ENCODE measurements at places on chromosomes 16 and 17.

GRCh38 chr16:86508947-86509758 lies 1.2 kb upstream of the FOXF1 start:
- DNase-seq = no peak

- no peak for DNase-seq
Measured at GRCh38 chr17:773467-774312, 8.4 kb downstream of the GLOD4 start.

DNA sequence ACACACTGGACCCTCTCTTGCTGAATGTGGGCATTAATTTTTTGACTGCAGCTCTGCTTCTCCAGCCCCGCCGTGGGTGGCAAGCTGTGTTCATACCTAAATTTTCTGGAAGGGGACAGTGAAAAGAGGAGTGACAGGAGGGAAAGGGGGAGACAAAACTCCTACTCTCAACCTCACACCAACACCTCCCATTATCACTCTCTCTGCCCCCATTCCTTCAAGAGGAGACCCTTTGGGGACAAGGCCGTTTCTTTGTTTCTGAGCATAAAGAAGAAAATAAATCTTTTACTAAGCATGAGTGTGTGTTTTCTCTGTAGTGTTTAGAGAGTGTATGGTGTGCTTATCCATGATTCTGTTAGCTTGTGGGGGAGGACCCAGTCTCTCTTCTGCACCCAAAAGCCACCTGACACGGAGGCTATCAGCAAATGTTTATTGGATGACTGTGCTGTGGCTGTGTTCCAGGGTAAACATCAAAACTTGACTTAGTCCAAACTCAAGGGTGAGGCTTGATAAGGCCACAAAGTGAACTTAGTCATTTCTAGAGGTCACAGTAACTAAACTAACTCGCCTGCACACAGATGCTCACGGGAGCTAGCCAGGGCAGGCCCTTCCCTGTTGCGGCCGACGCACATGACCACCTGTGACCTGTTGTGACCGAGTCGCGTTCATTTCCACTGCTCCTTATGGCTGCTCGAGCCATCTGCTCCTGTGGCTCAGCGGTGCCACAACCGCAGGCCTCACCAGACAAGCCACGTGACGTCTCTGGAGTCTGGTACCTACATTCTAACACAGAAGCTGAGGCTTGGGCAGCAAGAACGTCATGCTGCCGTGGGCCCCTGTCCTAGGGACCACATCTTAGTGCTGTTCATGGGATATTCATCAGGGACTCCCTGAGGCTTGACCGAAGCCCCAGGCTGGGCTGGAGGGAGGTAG lies 9.8 kb upstream of the MED11 start:
- no peak for DNase-seq

GRCh38 chr17:65013613-65014391 lies 42.7 kb downstream of the GNA13 start:
- no peak for DNase-seq

- no peak for DNase-seq
Measured at GRCh38 chr17:45376171-45377005, 56.3 kb downstream of the ARHGAP27 start.

DNA sequence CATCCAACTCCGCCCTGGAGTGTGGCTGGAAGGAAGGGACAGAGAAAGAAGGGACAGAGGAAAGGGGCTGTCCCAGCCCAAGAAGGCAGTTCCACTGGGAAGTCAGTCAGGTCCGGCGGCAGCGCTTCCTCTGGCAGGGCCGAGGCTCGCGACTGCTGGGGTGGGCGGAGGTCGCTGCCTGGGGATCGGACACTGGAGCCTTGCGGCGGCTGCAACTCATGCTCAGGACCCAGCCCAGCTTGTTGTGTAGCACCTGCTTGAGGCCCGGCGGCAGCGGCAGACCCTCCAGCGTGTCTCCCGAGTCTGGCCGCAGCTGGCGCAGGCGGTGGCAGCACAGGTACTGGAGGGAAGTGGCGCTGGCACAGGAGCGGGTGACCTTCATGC lies 4.0 kb upstream of the MRPS34 start:
- no peak for DNase-seq

GRCh38 chr17:78958641-78959127 lies 21.0 kb downstream of the LGALS3BP start:
- DNase-seq = no peak

DNA sequence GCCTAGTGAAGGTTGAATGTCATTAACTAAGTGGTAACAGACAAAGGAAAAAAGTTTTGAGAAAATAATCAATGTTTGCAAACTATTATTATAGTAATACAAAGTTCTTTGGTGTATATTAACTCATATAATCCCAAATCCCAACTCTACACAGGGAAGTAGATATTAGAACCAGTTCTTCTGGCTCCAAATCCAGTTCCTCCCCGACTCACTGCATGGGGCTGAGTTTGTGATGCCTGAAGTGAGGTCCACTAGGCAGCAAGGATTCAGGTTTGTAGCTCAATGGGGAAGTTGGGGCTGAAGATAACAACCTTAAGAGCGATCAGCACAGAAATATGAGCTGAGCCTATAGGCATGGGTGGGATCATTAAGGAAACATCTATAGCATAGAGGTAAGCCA lies 5.6 kb upstream of the SYNRG start:
- no peak for DNase-seq

DNA sequence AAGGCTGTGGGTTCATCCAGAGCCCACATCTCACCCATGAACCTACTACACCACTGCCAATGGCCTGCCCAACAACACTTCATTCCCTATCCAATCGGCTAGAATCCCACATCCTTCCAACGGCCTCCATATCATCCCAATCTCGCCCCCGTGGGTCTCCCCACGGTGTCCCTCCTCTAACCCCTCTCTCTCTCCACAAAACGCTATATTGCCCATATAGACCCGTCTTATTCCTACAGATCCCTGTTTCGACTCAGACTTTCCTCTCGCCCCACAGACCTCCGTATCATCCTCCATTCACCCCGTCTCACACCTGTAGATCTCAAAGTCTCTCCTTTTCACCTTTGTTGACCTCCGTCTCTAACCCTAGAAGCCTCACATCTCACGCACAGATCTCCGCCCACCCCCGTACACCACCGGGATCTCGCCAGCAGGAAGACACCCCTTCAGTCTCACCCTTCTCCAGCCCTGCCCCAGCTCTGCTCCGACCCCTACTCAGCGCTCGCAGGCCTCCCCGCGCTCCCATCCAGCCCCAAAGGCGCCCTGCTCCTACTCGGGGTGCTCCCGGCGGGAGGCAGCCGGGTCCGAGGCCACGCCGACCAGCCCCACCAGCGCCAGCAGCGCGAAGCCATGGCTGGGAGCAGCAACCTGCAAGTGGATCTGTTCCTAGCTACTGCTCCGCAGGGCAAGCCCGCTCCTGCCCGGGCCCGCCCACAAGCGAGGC lies at the start of gene FDXR:
FDXR (minus strand) TSS at position 682 of the 724 bp plus-strand sequence; CDS start at position 632, 50 bp downstream.
- DNase-seq = no peak

DNA sequence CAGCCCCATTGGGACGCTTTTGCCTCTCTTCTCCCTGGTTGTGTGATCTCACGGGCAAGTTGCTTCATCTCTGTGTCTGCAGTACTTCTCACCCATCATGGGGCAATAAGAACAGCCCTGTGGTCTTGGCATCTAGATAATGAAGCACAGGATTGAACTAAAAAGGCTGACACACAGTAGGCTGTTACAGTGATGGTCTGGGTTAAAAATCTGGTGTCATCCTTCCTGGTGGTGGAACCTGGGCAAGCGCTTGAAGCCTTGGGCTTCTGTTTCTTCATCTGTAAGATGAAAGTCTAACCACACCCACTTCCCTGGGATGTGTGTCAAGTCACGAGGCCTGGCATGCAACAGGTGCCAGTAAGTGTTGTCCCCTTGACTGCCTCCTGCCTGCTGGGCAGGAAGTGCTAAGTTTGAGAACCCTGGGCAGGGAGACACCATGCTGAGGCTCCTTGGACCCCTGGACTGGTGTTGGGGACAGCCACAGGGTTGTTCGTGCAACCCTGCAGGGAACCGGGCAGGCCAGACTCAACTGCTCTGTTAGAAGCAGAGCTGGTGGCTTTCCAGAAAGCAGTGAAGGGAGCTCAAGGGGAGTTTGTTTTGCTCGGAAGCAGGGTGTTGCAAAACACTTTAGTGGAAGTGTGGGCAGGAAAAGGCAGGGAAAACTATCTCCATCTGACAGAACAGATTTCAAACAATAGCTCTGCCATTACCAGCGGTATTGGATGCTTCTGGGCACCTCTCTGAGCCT lies 5.9 kb upstream of the MAP2K3 start:
- no peak for DNase-seq

- DNase-seq = no peak
Measured at GRCh38 chr16:3995001-3995400, 114.5 kb upstream of the CREBBP start.

- no peak for DNase-seq
Measured at GRCh38 chr17:77359236-77359635, 218.5 kb downstream of the SEC14L1 start.

DNA sequence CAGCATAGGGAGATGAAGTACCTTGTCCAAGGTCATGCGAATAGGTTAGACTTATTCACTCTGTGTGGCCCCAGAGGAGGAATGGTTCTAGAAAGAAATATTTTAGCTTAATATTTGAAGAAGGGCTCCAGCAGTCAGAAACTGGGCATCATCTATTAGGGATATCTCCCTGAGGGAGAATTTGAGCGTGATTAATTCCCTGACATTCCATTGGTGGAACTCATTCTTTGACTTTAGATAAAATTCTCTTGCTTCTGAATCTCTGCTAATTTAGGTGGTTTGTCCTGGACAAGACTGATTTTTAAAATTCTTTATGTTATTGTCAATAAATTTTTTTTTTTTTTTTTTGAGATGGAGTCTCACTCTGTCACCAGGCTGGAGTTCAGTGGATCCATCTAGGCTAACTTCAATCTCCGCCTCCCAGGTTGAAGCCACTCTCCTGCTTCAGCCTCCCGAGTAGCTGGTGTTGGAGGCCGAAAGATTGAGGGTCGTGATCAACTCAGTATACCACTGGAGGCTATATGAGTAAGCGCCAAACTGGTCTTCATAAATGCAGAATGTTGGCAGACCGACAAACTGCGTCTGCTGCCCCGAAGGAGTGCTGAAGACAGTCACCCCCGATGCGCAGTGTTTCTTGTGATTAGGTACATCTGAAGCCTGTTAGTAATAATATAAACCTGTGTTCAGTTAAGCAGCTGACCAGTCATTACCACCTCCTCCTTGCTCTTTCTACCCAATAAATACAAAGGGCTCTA lies 267.9 kb upstream of the HSBP1 start:
- no peak for DNase-seq

DNA sequence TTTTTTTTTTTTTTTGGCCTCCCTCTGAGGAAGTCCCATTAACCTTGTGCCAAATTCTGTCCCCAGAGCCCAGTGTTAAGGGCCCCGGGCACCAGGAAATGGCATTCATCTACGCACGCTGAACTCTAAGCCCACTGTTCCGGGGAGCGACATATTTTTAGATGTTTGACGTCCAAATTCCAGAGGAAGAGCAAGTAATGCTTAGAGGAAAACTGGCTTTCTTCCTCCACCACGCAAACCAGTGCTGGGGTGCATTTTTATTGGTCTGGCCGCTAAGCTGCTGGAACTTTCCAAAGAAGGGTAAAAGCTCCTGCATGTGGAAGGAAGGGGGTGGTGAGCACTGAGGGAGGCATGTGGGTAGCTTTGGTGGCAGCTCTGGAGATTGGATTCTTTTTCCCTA lies 8.3 kb downstream of the WFDC1 start:
- DNase-seq = no peak

GRCh38 chr17:55152236-55152635 lies 112.5 kb upstream of the HLF start:
- DNase-seq = no peak

DNA sequence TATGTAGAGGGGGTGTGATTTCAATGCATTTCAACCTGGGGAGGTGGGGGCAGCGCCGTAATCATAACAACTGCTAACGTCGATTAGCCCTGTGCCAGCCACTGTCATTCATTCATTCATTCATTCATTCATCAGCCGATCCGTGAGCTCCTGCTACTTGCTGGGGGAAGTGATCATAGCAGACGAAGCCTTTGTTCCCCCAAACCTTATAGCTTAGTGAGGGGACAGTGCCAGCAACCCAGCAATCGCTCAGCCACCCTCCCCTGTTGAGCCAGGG lies 106.5 kb upstream of the GSE1 start:
- no peak for DNase-seq

DNA sequence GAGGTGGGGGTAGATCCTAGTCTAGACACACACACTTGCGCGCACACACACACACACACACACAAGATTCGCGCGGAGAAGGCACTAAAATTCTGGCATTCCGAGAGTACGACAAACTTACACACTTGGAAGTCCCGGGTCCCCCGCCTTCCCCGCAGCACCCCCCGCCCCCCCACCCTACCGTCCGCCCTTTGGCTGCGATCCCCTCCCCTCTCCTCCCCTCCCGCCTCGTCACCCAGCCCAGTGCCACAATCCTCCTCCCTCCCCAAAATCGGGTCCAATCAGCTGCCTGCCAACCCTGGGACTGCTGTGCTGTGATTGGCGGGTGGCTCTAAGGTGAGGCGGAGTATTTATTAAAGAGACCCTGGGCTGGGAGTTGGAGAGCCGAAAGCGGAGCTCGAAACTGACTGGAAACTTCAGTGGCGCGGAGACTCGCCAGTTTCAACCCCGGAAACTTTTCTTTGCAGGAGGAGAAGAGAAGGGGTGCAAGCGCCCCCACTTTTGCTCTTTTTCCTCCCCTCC lies at the start of gene SOX9:
SOX9 (plus strand) TSS at position 379 of the 522 bp plus-strand sequence. CDS start 372 bp downstream, outside the sequence.
- no peak for DNase-seq

- DNase-seq = no peak
Measured at GRCh38 chr17:307741-308507, 44.7 kb downstream of the RPH3AL start.

DNA sequence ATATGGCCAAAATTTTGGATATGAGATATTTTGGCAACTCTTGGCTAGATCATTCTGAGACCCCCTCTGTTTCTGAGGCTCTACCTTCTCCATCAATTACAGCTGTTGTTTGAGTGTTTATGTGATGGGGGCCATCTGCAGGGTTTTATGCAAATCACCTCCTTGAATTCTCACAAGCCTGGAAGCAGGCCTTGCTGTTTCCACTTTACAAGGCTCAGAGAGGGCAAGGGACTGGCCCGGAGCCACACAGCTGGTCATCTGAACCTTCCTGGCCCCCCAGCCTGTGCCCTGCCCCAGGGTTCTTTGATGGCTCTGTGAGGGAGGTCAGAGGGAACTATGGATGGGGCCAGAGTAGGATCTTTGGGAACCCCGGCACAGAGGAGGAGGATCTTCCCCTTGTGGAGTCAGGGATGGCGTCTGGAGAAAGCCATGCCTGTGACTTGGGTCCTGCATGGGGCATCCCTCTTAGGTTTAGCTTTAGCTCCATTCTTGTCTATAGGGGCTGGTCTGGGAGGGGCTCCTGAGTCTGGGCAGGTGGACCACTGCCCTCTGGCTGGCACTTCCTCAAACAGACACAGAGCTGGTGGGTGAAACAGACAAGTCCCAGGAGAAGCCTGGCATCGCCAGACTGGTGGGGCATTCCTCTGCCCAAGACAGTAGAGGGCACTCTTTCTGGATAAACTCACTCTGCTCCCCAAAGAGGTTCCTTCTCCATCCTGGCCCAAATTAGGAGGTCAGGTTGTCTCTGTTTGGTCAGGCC lies 26.2 kb downstream of the IL21R start:
- DNase-seq = no peak

- no peak for DNase-seq
Measured at GRCh38 chr17:64406321-64407200, 15.9 kb upstream of the PECAM1 start.

GRCh38 chr16:7137560-7138330 lies 194.9 kb upstream of the RBFOX1 start:
- no peak for DNase-seq

GRCh38 chr16:17068524-17068923 lies 402.2 kb downstream of the XYLT1 start:
- no peak for DNase-seq

GRCh38 chr17:78421534-78422266 lies 43.3 kb downstream of the PGS1 start:
- DNase-seq = peak; percentile 59

Data from activated CD4-positive, CD25-positive, alpha-beta regulatory T cell treated with anti-CD3 and anti-CD28 coated beads, Interleukin-2, amount 50 U/mL, for 16 hours (primary cell).